ENCODE measurements at places on chromosomes 13 and 19. TPM values are rescaled to one million over a fixed set of nuclear protein-coding genes. Genes with fewer than 3 reads are reported as not detected.

Gene SBK3
- not detected for total RNA-seq

Gene MBD3L2
- not detected for total RNA-seq

Gene BSPH1
- total RNA-seq = not detected

- H3K36me3 ChIP-seq = no peaks in the 10 kb centered on the region
- no peak overlapping the region for H3K27ac ChIP-seq
- no peak overlapping the region for H3K4me3 ChIP-seq
- DNase-seq = no peak
- H3K4me1 ChIP-seq = no peaks in the 10 kb centered on the region
Observed at GRCh38 chr13:76053181-76053580, 417.1 kb downstream of the LMO7 start.

DNA sequence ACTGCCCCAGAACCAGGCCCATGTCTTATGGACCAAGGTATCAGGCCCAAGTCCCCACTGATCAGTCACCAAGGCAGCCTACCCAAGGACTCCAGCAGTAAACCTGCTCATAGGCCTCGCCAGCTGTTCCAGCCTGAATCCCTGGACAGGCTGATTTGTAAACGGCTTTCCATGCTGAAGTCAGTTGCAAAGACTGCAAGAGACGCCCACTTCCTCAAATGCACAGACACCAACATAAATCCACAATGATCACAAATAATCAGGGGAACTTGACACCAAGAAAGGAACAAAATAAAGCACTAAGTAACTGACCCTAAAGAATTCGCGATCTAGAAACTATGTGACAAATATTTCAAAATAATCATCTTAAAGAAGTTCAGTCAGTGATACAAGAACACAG, 75.2 kb downstream of the RXFP2 start:
- H3K27me3 ChIP-seq = no peaks in the 10 kb centered on the region
- no peak for DNase-seq
- H3K36me3 ChIP-seq = no peaks in the 10 kb centered on the region
